ENCODE measurements at places on chromosomes 12 and 14.

DNA sequence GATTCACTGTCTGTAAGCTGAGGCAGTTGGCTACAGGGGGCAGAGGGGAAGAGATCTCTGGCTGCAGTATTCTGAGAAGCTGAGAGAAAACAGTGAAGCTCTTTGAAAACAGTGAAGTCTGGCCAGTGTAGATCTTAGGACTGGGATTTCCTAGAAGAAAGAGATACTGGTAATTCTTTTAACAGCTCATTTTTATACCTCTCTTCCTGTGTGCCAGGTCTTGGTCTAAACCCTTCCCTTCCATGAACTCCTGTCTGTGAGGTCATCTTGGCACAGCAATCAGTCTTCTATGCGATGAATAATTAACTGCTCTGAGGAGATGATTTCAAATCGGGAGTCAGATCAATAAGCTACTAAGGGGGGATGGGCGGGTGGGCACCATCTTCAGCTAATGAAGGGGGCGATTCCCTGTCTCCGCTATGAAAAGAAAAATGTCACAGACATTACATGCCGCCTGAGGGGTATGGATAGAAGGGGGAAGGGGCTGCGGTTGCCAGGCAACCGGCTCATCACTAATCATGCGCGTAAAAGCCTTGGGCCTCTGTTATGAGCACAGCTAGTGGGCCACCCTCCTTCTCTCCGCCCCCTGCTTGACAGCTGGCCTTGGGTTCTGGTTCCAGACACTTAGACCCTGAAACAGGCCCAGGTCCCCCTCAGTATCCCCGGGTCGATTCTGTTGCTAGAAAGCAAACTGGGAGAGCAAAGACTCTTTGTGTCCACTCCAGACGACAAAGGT, 75.3 kb upstream of the CEP83 start:
- no peak for DNase-seq

DNA sequence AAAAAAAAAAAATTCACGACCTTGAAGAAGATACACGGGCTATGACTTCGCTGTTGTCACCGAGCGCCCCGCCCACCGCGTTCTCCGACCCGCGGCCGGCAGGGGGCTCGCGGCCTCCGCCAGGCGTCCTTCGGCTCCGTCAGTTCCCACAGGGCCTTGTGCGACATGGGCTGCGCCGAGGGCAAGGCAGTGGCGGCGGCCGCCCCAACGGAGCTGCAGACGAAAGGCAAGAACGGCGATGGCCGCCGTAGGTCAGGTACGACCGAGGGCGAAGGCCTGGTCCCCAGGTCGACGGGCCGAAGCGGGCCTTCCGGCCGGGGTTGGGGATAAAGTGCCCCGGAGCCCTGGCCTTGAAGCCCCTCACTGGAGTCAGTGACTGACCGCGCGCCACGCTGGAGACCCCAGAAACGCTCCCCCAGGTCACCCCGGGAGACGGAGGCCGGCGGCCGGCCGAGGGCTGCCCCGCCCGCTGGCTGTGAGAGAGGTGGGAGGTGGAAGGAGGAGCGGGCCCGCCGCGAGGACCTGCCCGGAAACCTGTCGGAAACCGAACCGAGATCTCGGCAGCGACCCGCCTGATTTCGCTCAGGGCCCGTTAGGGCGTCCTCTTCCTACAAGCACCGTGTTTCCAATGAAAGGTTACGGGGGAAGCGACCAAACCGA, at the start of gene TXNRD1:
TSS of gene TXNRD1 (plus strand) at position 142 of the 660 bp plus-strand sequence. CDS start at position 166, 24 bp downstream.
- DNase-seq: peak; percentile 91

- no peak for DNase-seq
Measured at GRCh38 chr14:82366803-82367202, 833.1 kb upstream of the SEL1L start.

DNA sequence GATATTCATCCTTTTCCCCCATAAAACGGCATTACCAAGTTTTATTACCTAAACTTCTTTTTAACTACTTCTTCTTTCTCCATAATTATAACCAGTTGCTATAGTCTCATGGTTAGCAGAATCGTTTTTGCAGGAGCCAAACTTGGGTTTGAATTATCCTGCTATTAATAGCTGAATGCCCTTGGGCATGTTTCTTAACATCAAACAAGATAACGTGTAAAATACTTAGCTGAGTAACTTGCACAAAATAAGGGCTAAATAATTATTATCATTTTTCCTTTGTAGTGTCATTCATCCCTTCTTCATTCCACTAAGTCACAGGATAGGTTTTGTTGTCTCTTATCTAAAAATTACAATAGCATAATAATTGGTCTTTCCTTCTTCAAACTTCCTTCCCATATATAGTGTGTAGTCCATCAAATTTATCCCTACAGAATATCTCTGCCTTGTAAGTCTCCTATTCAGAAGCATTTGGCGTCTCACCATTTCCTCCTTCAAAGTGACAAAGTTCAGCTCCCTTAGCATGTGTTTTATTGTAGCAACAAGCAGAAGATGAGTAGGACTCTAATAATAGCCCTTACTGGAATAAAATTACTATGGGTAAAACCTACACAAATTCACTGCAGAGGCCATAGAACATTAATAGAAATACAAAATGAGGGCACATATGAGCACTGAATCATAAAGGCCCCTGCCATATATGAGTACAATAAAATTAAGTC, 63.8 kb downstream of the FAR2 start:
- no peak for DNase-seq

GRCh38 chr14:24873551-24873950, 176.4 kb downstream of the STXBP6 start:
- DNase-seq: no peak

GRCh38 chr14:92391726-92392125, 68.8 kb downstream of the SLC24A4 start:
- DNase-seq: no peak

- no peak for DNase-seq
Measured at GRCh38 chr12:58895053-58895452, 25.3 kb downstream of the LRIG3 start.

- DNase-seq: no peak
Measured at GRCh38 chr14:32453857-32454810, 125.0 kb downstream of the AKAP6 start.

- no peak for DNase-seq
Measured at GRCh38 chr12:130439250-130439649, 101.6 kb downstream of the PIWIL1 start.

DNA sequence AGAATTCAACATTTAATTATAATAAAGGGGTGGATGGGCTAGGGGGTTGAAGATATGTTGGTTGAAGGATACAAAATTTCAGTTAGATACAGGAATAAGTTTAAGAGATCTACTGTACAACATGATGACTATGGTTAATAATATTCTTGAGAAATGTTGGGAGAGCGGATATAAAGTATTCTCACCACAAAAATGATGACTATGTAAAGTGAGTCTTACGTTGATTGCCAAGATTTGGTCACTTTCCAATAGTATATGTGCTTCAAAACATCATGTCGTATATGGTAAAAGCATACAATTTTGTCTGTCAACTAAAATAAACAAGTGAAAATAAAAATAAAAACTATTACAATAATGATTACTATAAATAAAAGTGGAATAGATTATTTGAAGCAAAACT, 802.0 kb downstream of the C12orf50 start:
- no peak for DNase-seq

- no peak for DNase-seq
Measured at GRCh38 chr12:67243260-67243659, 25.9 kb upstream of the CAND1 start.

DNA sequence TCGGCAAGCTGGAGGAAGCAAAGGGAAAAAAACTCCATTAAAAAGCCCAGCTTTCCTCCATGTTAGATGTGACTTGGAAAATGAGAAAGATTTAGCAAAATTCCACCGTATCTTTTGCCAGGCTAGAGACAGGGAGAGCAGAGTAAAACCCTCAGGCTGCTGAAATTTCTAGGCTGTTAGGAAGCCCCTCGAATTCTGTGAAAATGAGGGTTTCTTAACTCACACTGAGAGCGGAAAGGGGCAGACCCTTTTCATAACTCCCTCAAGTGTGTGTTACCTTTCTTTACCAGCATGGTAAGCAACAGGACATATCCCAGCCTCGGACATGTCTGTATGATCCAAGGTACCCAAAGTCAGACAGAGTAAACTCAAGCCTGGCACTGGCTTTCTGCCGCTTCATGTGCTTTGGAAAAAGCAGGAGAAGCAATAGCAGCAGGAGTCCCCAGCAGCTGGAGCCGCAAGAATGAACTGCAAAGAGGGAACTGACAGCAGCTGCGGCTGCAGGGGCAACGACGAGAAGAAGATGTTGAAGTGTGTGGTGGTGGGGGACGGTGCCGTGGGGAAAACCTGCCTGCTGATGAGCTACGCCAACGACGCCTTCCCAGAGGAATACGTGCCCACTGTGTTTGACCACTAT, at the start of gene RHOJ:
TSS of gene RHOJ (plus strand) at position 37 of the 637 bp plus-strand sequence. CDS start at position 464, 427 bp downstream.
- no peak for DNase-seq

- no peak for DNase-seq
Measured at GRCh38 chr14:101458741-101459550, 102.3 kb upstream of the DIO3 start.

GRCh38 chr14:34023824-34024767, 73.2 kb upstream of the EGLN3 start:
- no peak for DNase-seq

DNA sequence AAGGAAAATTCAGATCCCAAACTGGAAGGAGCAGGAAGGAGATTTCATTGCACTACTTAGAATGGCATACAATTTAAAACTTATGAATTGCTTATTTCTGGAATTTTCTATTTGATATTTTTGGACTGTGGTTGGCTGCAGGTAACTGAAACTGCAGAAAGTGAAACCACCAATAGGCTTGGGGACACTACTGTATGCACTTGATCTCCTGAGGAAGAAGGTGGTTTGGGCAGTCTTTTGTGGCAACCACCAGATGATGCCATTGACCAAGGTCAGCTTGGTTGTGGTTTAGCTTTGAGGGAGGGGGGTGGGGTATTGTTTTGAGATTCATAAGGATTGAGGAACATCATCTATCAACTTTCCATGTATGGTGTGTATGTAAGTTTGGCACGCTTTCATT, 209.5 kb upstream of the STXBP6 start:
- no peak for DNase-seq

DNA sequence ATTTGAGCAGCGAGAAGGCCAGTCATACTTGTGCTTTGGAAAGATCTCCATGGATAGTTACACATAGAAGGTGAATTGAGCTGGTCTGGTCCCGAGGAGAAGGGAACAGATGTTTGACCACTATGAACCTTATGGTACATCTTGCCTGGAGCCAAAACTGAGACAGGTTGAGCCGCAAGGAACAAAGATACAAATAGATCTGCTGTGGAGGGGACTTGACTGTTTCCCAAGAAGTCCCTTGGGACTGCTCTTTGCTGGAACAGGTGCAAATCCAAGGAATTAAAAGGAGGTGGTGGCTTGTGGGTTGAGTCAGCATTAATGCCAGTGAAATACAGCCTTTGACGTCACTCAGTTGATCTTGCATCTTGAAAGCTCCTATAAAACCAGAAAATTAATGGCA, 68.8 kb upstream of the PRIMA1 start:
- no peak for DNase-seq

DNA sequence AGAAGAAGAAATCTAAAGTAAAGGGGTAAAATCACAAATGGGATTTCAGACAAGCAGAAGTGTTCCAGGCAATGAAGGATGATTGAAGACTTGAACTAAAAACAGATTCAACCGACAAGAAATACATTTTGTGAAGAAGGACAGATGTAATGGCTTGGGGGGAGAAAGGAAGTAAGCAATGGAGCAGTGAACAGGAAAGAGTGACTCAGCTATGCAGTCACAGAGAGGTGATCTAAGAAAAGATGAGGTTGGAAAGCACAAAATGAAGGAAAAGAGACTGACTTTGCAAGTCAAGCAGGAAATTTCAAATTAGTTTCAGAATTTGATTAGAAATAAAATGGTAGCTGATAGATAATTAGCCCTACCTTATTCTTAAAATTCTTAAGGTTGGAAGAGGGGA, 66.5 kb downstream of the PUS7L start:
- DNase-seq: no peak

DNA sequence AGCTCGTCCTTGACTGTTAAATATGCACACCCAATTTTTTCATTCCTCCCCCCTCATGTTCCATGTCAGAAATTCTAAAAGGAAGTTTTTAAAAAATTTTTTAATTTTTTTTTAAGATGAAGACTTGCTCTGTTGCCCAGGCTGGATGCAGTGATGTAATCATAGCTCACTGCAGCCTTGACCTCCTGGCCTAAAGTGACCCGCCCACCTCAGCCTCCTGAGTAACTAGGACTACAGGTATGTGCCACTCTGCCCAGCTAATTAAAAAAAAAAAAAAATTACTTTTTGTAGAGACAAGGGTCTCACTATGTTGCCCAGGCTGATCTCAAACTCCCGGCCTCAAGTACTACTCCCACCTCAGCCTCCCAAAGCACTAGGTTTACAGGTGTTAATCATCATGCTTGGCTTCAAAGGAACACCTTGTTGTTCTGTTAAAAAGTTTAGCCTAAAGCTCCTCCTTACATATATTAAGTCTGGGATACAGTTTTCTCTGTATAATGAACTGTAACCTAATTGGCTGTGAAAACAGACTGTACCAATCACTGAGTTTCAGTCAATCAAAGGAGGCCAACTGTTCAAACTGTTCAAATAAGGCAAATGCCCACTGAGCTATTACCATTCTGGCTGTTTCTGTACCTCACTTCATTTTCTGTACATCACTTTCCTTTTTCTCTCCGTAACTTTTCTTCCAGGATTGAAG, 17.8 kb downstream of the SDR9C7 start:
- no peak for DNase-seq

- DNase-seq: peak; percentile 86
Measured at GRCh38 chr14:74712499-74713394, at the start of the genes AREL1 and FCF1. TSS of gene AREL1 (minus strand) at chr14:74713080. CDS start at chr14:74685615, 27,465 bp downstream. TSS of gene FCF1 (plus strand) at chr14:74713144. CDS start at chr14:74713198, 54 bp downstream.

DNA sequence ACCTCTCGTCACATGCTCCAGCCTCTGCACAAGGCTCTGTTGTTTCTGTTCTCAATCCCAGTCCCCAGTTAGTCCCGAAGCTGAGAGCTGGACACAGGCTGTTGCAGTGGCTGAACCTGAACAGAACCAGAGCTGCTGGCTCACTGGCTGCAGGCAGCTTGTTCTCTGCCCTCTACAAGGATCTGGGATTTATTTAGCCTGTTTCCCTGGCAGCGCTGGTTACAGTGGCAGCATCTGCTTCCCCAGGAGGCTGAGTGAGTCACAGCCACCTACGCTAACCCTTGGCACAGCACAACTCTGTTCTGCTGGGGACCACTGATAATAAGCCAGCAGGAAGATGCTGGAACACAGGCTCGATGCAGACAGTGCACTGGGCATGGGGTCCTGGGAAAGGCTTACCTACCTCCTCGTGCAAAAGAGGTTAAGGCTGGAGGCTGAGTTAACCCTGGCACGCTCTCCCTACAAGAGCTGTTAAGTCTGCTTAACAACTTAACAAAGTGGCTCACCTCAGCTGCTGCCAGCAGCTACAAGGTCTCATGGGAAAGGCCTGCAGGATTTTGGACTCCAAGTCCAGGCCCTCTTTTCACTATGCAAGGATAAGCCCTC, 299.6 kb downstream of the PCNX1 start:
- DNase-seq: no peak

GRCh38 chr14:98175881-98176280, 1096.1 kb downstream of the BCL11B start:
- no peak for DNase-seq

GRCh38 chr14:50602035-50602434, 42.1 kb downstream of the ATL1 start:
- no peak for DNase-seq
